Transverse colon (tissue), 4 donors: ENCODE measurements at places on chromosomes 5 and 9. TPM values are rescaled to one million over a fixed set of nuclear protein-coding genes. Genes with fewer than 3 reads are reported as not detected.
A peak's percentile ranks its signal among the peaks of the same experiment; 100 is the strongest.

- H3K4me1 ChIP-seq = peaks cover 8% of the 10 kb centered on the region
- DNase-seq = no peak
- H3K27ac ChIP-seq = no peak overlapping the region
Measured at GRCh38 chr9:72599874-72600534, 78.6 kb downstream of the TMC1 start.

GRCh38 chr5:138353560-138354080 is 1.1 kb downstream of the KDM3B start:
- H3K4me1 ChIP-seq = peaks cover 22% of the 10 kb centered on the region
- H3K27me3 ChIP-seq = no peaks in the 10 kb centered on the region
- H3K36me3 ChIP-seq = no peaks in the 10 kb centered on the region
- DNase-seq = no peak
- H3K4me3 ChIP-seq = peak overlapping the region; percentile 90
- peak overlapping the region; percentile 98 for H3K27ac ChIP-seq

GRCh38 chr5:2704111-2704510 is 47.4 kb downstream of the IRX2 start:
- DNase-seq = no peak
- no peak overlapping the region for H3K27ac ChIP-seq

Gene SOX30
- not detected for total RNA-seq

DNA sequence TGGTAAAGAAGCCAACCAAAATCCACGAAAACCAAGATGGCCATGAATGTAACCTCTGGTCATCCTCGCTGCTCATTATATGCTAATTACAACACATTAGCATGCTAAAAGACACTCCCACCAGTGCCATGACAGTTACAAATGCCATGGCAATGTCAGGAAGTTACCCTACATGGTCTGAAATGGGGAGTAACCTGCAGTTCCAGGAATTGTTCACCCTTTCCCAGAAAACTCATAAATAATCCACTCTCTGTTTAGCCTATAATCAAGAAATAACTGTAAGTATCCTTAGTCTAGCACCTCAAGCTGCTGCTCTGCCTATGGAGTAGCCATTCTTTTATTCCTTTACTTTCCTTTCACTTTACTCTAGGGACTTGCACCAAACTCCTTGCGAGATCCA is 160.6 kb downstream of the EFNA5 start:
- no peak overlapping the region for H3K27ac ChIP-seq
- no peak overlapping the region for H3K4me3 ChIP-seq
- H3K4me1 ChIP-seq = no peaks in the 10 kb centered on the region

Gene PSD2
- total RNA-seq = not detected

GRCh38 chr5:109324931-109325330 is 84.8 kb downstream of the PJA2 start:
- no peaks in the 10 kb centered on the region for H3K4me1 ChIP-seq
- H3K27me3 ChIP-seq = no peaks in the 10 kb centered on the region
- H3K4me3 ChIP-seq = no peak overlapping the region
- H3K27ac ChIP-seq = no peak overlapping the region
- H3K36me3 ChIP-seq = no peaks in the 10 kb centered on the region

Gene CCL28
- 61.7 TPM for total RNA-seq

DNA sequence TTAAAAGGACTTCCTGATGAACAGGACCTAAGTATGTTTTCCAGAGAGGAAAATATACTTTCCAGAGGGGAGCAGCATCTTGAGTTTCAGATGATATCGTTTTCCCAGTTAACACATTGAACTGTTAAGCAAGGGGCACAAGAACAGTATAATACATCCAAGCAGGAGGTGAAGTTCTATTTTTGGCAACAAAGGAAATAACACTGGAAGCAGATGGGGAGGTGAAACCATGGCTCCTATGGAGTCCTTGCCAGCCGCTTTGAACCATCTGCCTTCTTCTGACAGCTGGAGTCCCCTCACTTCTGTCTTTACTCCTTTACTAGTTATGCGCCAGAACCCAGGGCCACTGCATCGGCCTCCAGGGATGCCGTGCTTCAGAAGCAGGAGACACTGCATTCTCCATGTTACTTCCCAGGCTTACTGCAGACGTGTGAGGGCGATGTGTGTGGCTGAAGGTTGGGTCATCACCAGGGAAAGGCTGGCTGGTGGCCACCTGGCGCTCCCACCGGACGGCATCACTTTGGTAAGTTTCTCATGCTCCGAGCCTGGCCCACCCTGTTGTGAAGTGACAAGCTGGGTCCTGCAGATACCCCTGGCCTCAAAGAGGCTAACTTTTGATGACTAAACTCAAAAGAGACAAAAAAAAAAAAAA is 77.8 kb downstream of the TTLL11 start:
- H3K4me3 ChIP-seq = no peak overlapping the region
- H3K27me3 ChIP-seq = no peaks in the 10 kb centered on the region
- H3K4me1 ChIP-seq = peaks cover 3% of the 10 kb centered on the region

- no peaks in the 10 kb centered on the region for H3K36me3 ChIP-seq
- H3K27ac ChIP-seq = peak overlapping the region; percentile 99
- peak overlapping the region; percentile 30 for H3K4me3 ChIP-seq
Measured at GRCh38 chr5:98769210-98769958, 4.1 kb upstream of the RGMB start.

DNA sequence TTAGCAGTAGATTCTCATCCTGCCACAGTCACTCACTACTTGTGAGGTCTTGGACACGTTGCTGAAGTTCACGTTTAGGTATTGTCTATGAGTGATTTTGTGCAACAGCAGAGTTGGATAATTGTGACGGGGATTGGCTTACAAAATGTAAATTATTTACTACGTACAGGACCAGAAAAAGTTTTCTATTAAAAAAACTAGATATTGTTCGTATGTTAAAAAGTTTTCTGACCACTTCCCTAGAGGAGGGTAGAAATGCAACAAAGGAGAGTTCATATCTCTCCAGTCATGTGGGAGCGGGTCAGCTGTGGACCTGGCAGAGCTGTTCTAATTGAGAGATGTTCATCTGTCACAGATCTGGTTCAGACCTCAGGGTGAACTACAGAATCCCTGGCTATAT is 976.1 kb upstream of the NUDT12 start:
- H3K27ac ChIP-seq = no peak overlapping the region
- no peaks in the 10 kb centered on the region for H3K36me3 ChIP-seq
- no peaks in the 10 kb centered on the region for H3K27me3 ChIP-seq
- H3K4me3 ChIP-seq = no peak overlapping the region

Gene ZFP37
- not detected for total RNA-seq

- no peak overlapping the region for H3K27ac ChIP-seq
- no peaks in the 10 kb centered on the region for H3K27me3 ChIP-seq
- no peaks in the 10 kb centered on the region for H3K36me3 ChIP-seq
- no peak overlapping the region for H3K4me3 ChIP-seq
Measured at GRCh38 chr5:159844267-159845121, 71.8 kb upstream of the ADRA1B start.

Gene HTR4
- total RNA-seq = 20.8 TPM

- H3K36me3 ChIP-seq = no peaks in the 10 kb centered on the region
- no peak overlapping the region for H3K27ac ChIP-seq
- peaks cover 6% of the 10 kb centered on the region for H3K4me1 ChIP-seq
- DNase-seq = no peak
- H3K27me3 ChIP-seq = peaks cover 39% of the 10 kb centered on the region
Measured at GRCh38 chr5:132008961-132009680, 2.3 kb downstream of the ACSL6 start.

Gene TAS2R1
- not detected for total RNA-seq

DNA sequence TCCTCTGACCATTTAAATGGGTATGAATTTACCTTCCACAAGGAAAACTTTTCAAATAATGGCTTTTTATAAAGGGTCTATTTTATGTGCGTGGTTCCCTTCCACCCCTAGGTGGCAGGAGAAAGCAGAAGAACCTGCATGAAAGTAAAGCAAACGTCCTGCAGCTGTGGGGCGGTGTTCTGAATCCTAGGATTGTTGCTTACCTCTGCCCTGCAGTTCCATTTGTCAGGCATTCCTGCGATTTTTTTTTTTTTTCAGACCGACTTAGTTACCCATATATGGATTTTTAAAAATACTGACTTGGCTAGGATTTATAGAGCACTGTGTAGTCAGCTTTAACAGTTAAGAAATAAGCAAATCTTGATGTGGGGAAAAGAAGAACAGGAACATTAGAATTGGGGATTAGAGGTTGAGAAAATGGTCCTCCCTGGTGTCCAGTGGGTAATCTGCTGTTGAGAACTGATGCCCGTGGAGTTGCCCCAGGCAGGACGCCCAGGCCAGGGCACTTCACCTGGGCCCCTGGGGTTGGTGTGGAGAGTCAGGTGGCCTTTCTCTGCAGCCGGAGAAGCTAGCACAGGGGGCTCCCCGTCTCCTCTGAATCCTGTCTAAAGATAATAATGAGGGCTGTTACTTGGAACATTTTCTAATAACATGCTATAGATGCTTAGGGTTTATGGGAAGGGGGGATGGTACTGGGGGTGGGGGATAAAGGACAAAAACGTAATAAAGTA is 30.4 kb upstream of the LTC4S start:
- DNase-seq = peak; percentile 69
- peaks cover 40% of the 10 kb centered on the region for H3K4me1 ChIP-seq
- H3K27ac ChIP-seq = peak overlapping the region; percentile 65
- H3K4me3 ChIP-seq = no peak overlapping the region

DNA sequence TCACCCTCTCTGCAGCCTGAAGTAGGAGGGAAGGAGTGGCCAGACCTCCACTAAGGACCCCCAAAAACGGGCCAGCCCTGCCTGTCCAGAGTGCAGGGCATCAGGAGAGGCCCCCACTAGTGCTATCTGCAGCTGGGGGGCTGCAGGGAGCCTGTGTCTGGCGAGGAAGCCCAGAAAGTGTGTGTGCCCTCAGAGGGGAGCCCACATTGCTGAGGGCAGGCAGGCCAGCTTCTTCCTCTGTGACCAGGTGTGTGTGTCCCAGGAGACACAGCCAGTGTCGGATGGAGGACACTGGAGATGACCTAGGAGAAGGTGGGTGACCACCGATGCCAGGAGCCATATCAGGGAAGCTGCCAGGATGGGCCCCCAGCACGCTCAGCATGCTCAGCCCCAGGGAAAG is 218.7 kb downstream of the IRX2 start:
- DNase-seq = no peak
- H3K4me1 ChIP-seq = no peaks in the 10 kb centered on the region
- no peak overlapping the region for H3K27ac ChIP-seq
- H3K27me3 ChIP-seq = no peaks in the 10 kb centered on the region
- H3K4me3 ChIP-seq = no peak overlapping the region

Gene OTP
- not detected for total RNA-seq

Gene ITGA2
- 7.8 TPM for total RNA-seq

- H3K4me1 ChIP-seq = no peaks in the 10 kb centered on the region
- H3K27ac ChIP-seq = no peak overlapping the region
- no peak for DNase-seq
- no peak overlapping the region for H3K4me3 ChIP-seq
- no peaks in the 10 kb centered on the region for H3K27me3 ChIP-seq
Measured at GRCh38 chr9:91269907-91270491, 91.7 kb downstream of the AUH start.

GRCh38 chr5:56900858-56901578 is 8.4 kb upstream of the SETD9 start:
- H3K4me3 ChIP-seq = no peak overlapping the region
- no peaks in the 10 kb centered on the region for H3K36me3 ChIP-seq
- no peaks in the 10 kb centered on the region for H3K4me1 ChIP-seq
- no peak for DNase-seq

DNA sequence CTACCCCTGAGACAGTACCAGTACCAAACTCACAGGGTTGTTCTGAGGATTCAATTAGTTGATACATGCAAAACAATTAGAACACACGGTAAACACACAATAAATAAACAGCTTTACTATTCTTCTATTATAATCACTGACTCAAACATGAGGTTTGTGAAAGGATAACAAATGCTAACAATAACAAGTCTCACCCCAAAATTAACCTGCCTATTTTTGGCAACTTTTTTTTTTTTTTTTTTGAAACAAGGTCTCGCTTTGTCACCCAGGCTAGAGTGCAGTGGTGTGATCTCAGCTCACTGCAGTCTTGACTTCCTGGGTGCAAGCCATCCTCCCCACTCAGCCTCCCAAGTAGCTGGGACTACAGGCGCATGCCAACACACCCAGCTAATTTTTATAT is 6.5 kb downstream of the ECPAS start:
- H3K27ac ChIP-seq = no peak overlapping the region
- H3K27me3 ChIP-seq = no peaks in the 10 kb centered on the region

DNA sequence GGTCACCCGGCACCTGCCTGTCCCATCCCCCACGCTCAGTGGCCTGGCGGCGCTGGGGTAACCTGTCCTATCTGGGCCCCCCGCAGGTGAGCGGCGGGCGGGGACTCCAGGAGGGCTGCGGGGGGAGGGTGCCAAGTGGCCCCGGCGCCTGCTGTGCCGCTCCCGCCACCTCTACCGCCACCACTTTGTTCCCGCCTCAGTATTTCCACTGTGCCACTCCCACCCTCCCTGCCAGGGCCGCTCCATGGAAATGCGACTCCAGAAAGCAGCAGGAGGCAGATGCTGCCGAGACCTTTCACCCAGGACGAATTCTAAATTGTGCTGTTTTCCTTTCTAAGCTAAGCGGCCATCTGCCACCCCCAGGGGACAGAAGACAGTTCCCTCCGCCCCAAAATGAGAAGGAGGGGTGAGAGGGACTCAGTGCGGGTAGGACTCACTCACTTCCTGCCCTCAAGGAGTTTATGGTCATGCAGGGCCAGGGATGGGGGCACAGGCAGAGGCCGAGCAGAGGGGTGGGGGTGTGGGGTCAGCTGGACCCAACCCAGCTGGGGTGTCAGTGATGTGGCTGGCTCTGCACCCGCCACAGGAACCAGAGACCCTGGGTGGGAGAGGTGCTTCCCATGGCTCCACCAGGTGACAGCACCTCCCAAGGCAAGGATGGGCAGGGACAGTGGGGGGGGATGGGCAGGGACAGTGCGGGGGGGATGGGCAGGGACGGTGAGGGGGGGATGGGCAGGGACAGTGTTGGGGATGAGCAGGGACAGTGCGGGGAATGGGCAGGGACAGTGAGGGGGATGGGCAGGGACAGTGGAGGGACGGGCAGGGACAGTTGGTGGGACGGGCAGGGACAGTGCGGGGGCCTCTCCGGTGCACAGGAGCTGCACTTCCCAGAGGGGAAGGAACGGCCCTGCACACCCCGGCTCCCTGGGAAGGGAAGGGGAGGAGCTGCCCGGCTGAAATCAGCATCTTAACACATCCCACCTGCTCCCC is 17.8 kb downstream of the NOTCH1 start:
- H3K36me3 ChIP-seq = no peaks in the 10 kb centered on the region

Gene BTNL8
- total RNA-seq = 156 TPM
